Skeletal muscle cell (primary cell): ENCODE measurements at places on chromosomes 3 and 15.

- no peak for DNase-seq
Measured at GRCh38 chr3:136093771-136094170, 102.4 kb downstream of the MSL2 start.

DNA sequence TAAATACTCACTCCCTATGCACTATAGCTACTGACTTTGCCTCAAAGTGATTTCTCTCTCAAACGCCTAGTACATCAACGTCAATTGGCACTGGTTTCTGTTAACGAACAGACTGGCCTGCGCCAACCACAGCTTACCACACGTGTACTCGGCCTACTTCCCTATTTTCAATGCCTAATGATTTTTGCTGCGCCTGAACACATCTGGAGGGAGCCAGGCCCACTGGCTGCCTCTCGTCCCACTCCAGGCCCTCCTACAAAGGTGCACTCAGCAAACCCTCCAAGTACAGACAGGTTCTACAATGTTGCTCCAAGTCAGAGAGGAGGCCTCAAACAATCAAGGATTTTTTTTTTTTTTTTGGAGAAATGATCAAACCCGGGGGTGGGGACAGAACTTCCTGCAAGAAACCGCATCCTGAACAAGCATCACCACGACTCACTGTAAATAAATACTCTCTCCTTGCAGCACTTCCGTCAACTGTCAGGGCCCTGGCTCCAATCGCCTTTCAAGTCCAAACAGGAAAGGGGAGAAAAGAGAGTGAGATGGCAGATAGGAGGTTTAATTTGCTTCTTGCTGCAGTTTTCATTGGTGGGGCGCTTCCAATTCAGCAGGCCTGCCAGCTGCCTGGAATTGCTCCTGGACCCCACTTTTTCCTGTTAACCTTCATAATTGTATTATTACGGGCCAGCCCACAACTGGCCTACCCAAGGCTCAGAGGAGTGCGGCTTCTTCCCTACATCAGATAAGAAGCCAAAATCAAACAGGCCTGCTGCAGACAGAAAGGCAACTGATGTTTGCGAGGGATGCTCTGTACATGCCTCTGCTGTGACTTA lies 139.3 kb downstream of the FOXP1 start:
- peak; percentile 31 for DNase-seq

- no peak for DNase-seq
Measured at GRCh38 chr15:92583096-92584034, 72.2 kb downstream of the FAM174B start.

DNA sequence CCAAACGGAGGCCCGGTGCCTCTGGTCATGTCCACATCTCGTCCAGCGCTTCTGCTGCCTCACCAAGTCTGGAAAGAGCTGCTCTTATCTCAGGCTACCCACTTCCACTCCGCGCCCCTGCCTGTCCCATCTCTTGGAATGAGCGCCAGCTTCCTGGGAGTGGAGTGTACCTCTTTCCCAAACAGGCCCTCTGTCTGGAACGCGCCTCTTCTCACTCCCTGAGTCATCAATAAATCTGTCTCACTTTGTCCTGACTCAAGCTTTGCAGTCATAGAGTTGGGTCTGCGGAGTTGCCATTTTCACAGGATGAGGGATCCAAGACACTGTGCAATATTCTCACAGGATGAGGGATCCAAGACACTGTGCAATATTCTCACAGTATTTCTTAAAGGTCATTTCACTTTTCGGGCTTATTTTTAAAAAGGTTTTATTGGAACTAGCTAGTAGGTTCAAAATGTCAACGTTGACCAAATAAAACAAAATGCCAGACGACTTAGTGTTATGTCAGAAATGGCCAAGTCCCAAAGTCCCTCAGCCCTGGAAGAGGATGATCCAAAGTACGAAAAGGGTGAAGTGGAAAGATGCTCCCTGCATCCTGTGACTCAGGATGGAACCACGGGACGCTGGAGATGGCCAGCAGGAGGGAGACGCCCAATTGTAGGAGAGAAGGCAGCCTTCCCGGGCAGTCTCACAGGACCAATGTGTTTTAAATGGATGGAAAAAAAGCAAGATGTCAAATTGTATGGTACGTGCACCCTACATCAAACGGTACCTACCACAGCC lies 81.1 kb downstream of the CHSY1 start:
- peak; percentile 77 for DNase-seq

- no peak for DNase-seq
Measured at GRCh38 chr3:72560846-72561675, 287.2 kb downstream of the SHQ1 start.

DNA sequence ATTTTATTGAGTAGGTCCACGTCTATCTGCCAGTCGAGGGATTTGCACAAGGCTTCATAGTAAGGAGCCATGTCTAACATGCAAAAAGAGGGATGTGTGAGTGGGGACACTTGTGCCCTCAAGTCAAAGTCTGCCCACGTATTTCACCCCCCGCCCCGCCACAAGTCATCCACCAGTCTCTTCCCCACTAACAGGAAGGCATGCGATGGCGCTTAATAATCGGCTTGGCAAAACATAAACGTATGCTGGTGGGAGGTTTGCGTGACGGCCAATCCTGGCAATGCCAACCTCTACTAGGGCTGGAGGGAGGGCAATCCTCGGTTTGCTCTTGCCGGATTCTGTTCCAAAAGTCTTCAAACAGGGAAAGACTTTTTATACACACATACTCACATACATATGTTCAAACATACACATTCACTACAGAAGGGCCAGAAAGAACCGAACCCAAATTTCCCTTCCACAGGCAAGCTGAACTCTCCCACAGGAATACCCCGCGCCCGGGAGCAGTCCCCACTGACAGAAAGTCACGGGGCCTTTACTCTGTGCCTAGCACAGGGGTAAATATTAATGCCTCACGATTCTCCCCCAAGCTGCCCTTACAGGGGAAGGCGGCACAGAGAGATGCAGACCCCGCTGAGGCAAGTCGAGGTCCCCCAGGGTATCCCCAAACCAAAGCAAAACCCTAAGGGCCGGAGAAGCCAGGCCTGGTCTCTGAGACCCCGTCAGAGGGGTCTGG lies 675 bp downstream of the PSMD6 start:
- no peak for DNase-seq

DNA sequence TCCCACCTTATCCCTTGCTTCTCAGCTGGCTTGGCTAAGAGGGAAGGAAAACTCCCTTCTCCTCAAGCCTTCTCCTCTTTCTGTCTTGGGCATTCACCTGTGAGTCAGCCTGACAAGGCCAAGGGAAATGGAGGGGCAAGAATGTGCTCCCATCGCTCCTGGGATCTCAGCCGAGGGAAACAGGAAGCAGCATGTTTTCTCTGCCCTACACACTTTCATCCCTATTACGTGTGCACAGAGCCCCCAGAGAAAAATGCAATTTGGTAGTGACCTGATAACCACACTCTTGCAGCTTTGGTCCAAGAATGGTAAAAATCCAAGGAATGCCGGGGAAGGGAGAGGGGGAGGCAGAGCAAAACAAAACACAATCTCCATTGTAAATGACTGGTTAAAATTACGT lies 32.9 kb upstream of the MTMR10 start:
- DNase-seq = peak; percentile 91

GRCh38 chr15:60000113-60000823 lies 3.8 kb upstream of the FOXB1 start:
- DNase-seq = no peak

DNA sequence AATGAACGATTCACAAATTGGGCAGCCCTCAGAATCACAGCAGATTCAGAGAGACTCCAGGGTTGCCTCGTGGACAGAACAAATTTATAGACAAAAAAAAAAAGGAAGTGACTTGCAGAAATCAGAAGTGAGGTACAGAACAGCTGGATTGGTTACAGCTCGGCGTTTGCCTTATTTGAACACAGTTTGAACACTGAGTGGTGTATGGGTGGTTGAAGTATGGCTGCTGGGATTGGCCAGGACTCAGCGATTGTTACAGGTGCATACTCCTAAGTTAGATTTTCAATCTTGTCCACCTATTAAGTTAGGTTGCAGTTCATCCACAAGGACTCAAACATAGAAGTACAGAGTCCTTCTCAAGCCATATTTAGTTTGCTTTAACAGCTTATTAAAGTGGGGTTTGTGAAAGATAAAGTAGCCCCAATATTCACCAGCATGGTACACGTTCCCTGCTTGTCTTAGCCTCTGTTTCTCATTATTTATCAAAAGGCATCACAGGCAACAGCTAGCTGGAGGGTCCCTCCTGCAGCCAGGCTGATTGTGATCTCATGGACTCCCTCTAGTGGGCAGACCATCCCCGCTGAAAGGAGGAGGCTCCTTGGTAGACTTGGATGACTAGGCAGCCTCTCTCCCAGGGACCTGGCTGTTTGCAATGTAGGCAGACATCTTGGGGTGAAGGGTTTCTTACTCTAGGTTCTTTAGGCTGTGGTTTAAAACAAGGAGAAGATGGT lies 17.6 kb upstream of the ALDH1L1 start:
- no peak for DNase-seq

DNA sequence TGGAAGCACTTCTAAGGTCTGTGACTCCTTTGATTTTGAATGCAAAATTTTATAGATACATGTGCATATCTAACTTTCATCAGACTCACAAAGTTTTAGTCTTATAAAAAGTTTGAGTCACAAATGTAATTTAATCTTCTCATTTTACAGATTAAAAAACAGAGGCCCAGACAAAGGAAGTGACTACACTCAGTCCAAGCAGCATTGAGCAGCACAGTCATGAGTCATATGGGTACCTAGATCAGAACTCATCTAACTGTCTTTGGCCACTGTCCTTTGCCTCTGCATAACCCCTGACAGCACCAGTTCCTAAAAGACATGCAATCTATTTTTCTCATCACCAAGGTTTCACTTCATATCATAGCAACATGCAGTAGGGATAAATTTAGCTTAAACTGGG lies 210.7 kb upstream of the KCNH8 start:
- DNase-seq = no peak

DNA sequence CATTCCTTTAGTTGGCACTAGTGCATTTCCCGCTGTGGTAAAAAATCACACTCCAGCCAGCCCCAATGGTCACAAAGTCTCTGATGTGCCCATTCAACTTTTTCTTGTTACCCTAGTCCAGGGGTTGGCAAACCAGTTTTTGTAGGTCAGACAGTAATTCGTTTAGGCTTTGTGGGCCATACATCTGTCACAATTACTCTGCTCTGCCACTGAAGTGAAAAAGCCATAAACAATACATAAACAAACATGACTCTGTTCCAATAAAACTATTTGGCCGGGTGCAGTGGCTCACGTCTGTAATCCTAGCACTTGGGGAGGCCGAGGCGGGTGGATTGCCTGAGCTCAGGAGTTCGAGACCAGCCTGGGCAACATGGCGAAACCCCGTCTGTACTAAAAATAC lies 78.5 kb downstream of the POLR2M start:
- no peak for DNase-seq

DNA sequence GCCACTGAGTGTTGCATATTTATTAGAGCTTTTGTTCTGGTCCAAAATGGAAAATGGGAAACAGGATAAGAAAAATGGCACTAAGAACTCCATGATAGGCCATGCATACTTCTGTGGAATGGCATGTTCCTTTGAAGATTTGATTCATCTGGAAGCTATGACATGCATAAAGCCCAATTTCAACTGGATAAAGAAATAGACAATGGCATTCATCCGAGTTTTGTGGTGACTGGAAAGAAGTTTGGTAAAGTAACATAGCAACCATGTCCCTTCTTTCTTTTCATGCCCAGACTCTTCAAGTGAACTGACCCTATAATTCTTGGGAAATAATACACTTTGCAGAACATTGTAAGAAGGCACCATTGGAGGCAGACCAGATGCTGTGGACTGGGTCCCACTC lies 368.4 kb upstream of the IL12A start:
- no peak for DNase-seq

GRCh38 chr3:31947671-31948091 lies 33.4 kb downstream of the OSBPL10 start:
- no peak for DNase-seq

DNA sequence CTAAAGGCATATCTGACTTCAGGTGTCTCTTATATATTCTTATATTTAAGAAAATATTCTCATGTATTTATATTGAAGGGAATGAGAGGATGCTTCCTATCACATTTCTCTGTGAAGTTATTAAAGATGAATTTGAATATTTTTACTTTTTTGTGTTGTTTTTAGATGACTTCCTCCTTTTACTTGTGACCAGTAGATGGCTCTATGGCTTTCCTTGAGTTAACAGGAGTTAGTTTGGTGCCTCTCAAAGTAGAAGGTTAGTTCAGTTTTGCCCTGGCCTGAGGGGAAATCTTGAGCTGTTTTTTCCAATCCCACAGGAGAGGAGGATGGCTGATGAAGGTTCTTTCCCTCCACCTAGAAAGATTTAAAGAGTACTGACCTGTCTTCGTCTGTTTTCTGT lies 80.7 kb downstream of the SQOR start:
- no peak for DNase-seq

- DNase-seq = no peak
Measured at GRCh38 chr3:49785565-49786356, 581 bp downstream of the IP6K1 start.

DNA sequence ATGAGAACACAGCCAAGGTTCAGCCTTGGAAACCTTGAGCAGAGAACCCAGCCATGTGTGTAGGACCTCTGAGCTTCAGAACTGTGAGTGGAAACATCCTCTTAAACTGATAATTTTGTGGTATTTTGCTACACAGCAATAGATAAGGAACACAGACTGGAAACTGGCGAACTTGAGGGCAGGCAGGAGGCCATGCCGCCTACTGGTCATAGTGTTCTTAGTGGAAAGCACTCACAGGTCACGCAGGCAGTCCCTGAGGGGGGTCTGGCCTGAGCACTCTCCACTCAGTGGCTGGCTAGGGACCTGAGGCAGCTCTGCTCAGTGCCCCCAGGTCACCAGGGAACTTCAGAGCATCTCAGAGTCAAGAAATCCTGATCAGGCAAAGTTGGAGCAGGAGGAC lies 9.7 kb upstream of the XIRP1 start:
- DNase-seq = no peak
